ENCODE measurements at places on chromosomes 5 and 9.

GRCh38 chr5:154115291-154115690 lies 75.2 kb upstream of the GALNT10 start:
- no peak for DNase-seq

DNA sequence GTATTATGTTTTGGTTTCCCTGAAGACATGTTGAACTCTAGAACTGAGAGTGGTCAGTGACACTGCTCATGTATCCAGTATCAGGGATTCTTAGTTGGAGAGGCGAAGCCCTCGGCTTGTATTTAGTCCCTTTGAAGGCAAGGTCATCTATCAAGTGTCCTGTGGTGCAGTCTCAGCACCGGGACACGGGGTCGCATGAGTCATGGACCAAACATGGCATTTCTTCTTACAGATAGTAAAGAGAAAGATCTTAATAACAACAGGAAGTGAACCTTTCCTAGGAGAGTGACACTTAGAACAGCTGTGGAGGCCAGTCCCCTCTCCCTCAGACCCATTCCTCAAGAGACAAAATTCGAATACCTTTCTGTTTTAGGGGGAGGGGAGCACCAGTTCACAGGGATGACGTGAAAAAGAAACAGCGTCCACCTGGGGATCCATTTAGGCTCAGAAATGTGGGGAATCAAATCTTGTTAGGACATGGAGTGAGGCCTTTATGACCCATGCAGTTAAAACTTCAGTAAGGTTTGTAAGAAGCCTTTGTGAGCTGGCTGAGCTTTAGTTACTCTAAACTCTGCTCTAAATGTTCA lies 86.5 kb downstream of the ADGRV1 start:
- DNase-seq, result no peak

DNA sequence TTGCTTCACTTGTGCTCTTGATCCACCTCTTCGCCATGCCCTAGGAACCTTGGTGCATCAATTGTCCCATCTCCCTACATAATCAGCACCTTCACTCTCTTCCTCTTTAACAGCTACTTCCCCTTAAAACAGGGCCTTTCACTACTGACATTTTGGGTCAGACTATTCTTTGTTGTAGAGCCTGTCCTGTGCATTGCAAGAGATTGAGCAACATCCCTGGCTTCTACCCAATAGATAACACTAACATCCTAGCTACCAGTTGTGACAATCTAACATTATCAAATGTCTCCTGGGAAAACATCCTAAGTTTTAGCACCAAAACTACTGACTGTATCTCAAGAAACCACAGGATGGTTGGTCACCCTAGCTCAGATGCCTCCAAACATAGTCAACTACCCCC lies 854.3 kb upstream of the DMAC1 start:
- no peak for DNase-seq

- DNase-seq, result no peak
These were observed 64.2 kb upstream of the STK32A start for GRCh38 chr5:147170603-147171002.

DNA sequence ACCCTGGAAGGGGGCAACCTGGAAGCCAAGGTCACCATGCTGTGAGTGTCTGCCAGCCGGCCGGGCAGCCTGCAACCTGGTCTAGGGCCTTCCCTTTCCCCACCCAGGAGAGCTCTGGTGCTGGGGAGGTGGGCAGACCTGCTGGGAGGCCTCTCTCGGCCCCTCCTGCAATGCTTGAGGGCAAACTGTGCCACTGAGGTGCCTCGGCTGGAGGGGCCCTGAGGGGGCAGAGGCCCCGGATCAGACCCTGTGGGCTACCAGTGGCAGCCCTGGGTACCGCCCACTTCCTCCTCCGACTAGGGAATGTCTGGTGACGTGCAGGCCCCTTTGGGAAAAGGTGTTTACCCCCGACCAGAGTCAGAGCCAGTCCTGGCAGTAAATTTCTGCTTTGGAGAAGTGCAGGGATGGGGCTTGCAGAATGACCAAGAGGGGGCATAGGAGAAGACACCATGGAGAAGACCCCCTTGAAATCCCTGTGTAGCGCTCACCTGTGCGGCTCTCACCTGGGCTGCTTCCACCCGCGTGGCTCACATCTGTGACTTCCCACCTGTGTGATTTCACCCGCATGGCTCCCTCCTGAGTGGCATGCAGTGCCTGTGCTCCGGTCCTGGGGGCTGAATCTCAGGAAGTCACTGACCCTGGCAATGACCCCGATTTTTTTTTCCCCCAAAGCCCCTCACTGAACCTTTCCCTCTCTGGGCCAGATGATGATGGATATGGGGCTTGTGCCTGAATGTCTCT lies 1.1 kb downstream of the LCN1 start:
- no peak for DNase-seq

GRCh38 chr9:125180876-125181275 lies 8.7 kb downstream of the PPP6C start:
- no peak for DNase-seq

DNA sequence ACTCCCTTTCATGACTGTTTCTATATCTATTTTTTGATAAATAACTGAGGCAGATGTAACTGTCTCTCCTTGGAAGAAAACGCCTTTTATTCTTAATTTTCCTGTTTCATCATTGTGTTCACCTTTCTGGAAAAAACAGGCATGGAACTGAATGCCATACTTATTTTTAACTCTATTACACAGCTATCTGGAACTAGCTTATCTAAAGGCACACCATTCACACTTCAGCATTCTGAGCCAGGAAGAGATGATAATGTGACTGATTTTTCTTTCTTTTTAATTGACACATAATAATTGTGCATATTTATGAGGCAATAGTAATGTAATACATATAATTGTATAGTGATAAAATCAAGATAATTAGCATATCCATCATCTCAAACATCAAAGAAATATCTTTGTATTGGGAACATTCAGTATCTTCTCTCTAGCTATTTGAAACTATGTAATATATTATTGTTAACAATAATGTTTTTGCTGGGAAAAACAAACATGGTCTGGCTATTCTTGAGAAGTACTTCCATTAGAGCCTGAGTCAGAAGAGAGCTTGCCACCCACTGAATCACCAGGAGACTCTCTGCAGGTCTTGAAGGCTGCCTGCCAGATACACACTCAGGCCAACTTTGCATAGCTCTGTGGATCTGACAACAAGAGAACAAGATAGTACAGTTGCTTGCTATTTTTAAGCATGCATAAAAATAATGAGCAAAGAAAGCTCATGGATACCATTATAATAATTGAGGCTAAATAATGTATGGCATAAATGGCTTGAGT lies 501.0 kb upstream of the EDIL3 start:
- DNase-seq, result no peak

- DNase-seq, result no peak
These were observed 20.6 kb downstream of the DROSHA start for GRCh38 chr5:31511305-31511704.

GRCh38 chr5:94039101-94039500 lies 297.7 kb upstream of the POU5F2 start:
- DNase-seq, result no peak

- peak; percentile 67 for DNase-seq
These were observed 5.9 kb downstream of the CYFIP2 start for GRCh38 chr5:157271740-157272271.

- DNase-seq, result peak; percentile 73
These were observed 37.6 kb upstream of the ANKRD55 start for GRCh38 chr5:56270568-56271392.

- DNase-seq, result no peak
These were observed 286.7 kb downstream of the TLE4 start for GRCh38 chr9:79858508-79858907.

GRCh38 chr9:10127867-10128266 lies 484.9 kb downstream of the PTPRD start:
- no peak for DNase-seq

DNA sequence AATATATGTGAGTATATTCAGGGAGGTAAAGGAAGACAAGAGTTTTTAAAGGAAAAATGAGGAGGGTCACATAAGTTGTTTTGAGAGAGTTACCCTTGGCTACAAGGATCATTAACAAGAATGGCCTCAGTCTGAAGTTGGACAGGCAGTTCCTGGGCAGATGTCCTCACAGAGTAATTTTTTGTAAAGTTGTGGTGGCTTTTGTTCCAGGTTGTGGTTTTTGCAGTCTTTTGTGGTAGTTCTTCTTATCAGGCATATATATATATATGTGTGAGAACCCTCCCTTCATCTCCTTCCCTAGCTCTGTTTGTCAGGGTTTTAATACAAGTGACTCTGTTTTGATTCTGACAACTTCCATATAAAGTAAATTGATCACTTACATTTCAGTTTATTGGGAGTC lies 60.0 kb downstream of the CSNK1G3 start:
- no peak for DNase-seq

DNA sequence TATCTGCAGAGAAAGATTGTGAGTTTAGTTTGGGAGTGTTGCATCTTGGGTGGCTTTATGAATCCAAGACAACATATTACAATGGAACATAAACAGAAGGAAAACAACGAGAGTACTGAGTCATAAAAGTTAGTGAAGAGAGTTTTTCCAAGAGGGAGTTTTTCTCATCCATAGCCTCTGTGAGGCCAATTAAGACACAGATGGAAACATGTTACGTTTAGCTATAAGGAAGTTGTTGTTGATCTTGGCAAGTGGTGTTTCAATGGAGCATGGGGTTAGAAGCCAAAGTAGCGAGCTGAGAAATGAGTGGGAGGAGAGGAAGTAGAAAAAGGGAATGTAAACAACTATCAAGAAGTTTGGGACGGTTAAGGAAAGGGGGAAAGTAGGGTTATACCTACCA lies 53.3 kb upstream of the SPATA31D4 start:
- no peak for DNase-seq

DNA sequence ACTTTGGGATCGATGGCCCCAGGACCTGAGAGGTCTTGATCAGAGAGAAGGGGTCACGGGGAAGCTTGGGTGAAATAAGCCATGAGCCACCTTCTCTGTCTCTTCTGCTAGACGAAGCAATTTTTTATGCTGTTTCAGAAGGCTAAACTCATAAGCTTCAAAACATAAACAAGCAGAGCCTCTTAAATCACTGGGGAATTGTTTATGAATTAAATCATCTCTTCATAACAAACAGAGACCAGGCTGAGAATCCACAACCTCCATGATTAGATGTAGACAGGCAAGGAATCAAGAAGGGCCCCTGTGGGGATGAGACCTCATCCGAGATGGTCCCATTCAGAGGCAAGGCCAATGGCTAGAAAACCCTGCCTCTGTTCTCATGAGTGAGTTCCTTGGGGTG lies 21.7 kb upstream of the TCOF1 start:
- no peak for DNase-seq

GRCh38 chr9:2727966-2728613 lies 10.8 kb downstream of the KCNV2 start:
- DNase-seq, result no peak

DNA sequence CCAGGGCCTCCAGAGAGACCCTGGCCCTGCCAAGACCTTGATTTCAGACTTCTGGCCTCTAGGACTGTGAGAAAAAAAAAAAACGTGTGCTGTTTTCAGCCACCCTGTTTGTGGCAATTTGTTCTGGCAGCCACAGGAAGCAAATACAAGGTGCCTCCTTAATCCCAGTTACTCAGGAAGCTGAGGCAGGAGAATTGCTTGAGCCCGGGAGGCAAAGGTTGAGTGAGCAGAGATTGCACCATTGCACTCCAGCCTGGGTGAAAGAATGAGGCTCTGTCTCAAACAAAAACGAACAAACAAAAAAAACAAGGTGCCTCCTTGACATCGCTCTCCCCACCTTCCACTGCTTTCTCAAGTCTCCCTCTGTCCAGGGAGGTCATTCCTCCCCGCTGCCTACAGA lies 98.0 kb downstream of the GABBR2 start:
- DNase-seq, result no peak

DNA sequence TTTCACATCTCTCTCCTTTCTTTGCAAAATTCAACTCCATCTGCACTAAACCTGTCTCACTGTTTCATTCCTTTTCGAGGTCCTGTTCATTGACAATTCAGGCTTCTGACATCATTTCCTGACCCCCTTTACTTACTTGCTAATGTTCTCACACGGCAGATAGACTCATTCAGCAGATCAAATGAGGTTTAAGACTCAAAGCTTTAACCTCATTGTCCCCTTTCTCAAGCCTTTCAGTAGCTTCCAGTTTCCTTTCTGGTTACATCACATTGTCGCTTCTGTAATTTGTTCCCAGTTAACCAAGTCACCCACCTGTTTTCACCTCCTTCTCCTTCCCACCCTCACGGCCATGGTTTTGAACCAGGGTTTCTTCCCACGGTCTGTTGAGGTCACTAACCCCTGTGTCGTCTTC lies 143.4 kb upstream of the OTULINL start:
- no peak for DNase-seq

GRCh38 chr9:111961575-111961974 lies 65.0 kb downstream of the UGCG start:
- DNase-seq, result no peak

GRCh38 chr9:98707166-98708102 lies 1.3 kb downstream of the GABBR2 start:
- no peak for DNase-seq

DNA sequence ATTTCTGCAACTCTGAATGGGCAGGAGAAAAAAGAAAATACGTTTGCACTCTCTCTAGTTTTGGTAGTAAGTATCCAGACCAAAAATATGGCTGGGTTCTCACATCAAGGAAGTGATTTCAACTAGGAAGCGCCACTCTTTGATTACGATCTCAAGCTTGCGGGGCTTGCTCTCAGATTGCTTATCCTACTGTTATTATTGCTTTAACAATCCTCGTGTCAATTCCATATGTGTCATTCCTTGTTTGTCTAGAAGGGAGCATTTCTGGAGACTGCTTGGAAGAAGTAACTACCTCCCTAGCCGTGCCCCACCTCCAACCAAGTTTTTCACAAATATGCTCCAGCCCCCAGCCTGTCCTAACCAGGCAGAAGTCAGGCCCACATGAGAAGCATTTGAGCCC lies 3.5 kb downstream of the PRUNE2 start:
- no peak for DNase-seq

- DNase-seq, result no peak
These were observed 125.7 kb downstream of the SEMA6A start for GRCh38 chr5:116448870-116449427.

GRCh38 chr5:61332358-61332749 lies 296 bp downstream of the ZSWIM6 start:
- peak; percentile 22 for DNase-seq

DNA sequence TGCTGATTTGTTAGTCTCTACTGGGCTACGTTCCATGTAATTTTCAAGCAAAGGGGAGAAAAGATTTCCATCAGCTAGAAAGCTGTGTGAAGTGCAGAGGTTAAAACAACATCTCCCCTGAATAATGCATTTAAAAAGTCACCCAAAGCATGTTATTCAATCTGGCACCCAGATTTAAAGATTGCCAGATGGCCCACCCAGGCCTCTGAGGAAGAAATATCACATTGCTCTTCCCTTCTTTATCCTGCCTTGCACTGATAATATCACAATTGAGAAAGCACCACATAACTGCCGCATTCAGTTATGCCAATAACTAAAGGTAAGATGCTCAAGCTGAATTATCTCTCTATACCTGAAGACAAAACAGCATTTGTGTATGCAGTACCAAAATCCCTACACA lies 119.4 kb upstream of the PUM3 start:
- no peak for DNase-seq

DNA sequence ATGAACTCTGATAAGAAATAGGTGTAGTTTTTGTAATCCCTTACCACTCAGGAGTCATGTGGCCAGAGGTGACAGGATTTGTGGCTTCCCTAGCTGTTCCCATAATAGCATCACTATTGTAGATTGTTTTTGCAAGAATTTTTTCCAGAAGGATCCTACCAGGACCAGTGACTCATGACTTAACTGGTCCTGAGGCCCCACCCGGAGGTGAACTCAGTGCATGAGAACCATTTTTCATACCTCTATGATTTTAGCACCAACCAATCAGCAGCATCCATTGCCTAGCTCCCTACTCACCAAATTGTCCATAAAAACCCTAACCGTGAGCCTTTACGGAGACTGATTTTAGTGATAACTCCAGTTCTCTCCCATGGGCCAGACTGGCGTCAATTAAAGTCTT lies 484.8 kb downstream of the PSAT1 start:
- DNase-seq, result no peak
